ENCODE measurements at places on chromosomes 3 and 15.

DNA sequence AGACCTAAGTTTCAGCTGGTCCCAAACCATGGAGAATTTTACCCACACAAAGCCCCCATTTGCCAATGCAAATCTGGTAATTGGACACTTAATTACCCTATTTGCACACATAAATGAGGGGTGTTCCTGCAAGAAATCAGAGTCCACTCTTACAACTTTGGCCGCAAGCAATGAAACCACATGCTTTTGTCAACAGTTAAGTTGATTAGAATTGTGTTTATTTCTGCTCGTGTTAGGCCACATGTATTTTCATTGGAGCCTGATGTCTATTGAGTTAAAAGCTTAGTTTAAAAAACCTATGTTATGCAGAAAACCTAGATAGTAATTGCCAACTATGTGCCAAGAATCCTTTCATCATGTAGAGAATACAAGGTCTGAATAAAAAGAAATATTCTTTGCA, 153.8 kb upstream of the CMC1 start:
- no peak for DNase-seq

GRCh38 chr3:10563396-10563795, 58.0 kb upstream of the ATP2B2 start:
- DNase-seq: no peak

DNA sequence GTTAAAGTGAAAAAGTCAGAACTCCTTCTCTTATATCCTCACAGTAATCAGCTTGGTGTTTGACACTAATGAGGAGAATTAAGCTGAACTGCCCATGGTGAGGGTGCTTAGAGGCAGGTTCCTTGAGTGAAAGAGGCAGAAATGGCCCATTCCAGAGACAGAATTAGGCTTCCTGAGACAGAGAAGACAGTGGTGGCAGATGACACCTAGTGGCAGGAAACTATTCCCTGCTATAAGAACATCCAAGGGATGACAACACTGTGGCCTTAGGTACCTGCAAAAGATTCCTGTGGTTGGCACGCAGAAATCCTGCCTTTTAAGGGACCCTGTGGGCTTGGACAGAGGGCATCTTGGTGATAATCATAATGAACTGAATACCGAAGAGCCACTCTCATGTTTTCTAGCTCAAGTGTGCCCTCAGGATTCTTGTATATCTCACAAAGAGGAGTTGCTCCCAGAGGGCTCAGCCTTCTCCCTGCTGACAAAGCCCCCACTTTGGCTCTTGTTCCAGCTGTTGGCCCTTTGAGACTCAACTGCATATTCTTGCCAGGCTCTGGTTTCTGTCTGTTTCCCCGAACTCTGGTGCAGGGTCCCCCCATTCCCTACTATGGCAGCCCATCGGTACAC, 56.0 kb downstream of the KBTBD12 start:
- peak; percentile 50 for DNase-seq

GRCh38 chr3:3665546-3665945, 133.7 kb upstream of the LRRN1 start:
- peak; percentile 41 for DNase-seq

- no peak for DNase-seq
Measured at GRCh38 chr3:46325645-46326300, 28.1 kb upstream of the CCR2 start.

DNA sequence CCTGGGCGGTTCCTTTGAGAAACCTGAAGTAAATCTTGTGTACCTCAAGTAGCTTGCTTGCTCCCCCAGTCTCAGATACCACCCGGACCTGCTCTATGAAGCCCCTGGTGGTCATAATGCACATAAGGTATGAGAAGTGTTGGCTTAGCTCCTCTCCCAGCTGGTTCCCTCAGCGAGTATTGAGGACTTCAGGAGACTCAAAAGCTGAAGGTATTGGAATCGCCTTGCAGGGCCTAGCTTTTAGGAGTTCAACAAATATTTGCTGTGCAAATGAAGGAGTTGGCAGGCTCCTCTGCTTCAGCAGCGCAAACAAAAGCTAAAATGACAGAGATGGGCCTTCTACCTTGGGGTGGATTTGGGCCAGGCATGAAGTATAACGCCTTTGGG, 1.7 kb downstream of the CMTM8 start:
- DNase-seq: peak; percentile 48

- DNase-seq: no peak
Measured at GRCh38 chr3:42505849-42506410, 3.5 kb downstream of the VIPR1 start.

- DNase-seq: peak; percentile 22
Measured at GRCh38 chr15:65411465-65412071, 11.2 kb downstream of the IGDCC4 start.

DNA sequence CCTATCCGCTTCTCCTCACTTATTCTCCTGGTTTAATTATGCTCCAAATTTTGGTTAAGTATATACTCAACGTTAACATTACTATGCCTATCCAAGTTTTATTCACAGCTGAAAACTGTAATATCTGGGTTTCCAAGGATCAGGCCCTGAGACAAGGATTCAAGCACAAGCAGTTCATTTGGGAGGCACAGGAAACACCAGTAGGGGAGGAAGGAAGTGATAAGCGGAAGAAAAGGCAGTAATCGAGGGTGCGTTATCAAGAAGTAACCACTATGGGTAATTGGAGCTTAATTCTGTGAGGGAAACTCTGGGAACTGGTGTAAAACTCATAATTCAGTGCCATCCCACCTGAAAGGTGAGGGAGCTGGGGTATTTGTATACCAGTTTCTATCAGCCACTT, 120.3 kb downstream of the KCNAB1 start:
- no peak for DNase-seq

- DNase-seq: peak; percentile 71
Measured at GRCh38 chr3:159839561-159840379, 148.9 kb upstream of the IL12A start.

DNA sequence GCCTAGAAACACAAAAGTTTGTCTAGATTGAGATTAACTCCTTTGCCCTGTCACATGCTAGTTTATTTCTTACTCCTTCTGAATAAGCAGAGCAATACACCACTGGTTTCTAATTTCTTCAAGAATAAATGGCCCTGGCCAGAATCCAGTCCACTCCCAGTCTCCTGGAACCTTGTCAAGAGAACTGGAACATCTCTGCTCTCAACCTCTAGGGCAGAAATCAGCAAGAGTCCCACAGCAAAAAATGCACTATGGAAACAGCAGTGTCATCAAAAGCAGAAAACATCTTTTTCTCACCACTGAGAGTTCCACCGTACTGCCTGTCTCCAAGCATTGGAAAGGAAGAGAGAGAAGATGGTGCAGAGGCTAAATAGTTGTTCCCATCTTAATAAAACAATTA, 35.9 kb upstream of the PPP2R3A start:
- peak; percentile 45 for DNase-seq

DNA sequence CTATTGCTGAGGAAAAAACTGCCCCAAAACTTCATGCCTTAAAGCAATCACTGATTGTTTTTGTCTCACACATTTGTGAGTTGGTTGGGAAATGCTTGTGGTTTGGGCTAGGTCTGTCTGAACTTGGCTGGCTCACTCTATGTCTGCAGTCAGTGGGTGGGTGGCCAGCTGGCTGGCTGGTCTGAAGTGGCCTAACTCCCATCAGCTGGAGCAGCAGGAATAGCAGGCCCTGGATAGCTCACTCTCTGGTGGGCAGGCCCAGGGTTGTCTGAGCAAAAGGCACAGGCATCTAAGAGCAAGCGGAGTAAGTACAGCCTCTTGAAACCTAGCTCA, 37.7 kb upstream of the PRR20G start:
- DNase-seq: peak; percentile 9

DNA sequence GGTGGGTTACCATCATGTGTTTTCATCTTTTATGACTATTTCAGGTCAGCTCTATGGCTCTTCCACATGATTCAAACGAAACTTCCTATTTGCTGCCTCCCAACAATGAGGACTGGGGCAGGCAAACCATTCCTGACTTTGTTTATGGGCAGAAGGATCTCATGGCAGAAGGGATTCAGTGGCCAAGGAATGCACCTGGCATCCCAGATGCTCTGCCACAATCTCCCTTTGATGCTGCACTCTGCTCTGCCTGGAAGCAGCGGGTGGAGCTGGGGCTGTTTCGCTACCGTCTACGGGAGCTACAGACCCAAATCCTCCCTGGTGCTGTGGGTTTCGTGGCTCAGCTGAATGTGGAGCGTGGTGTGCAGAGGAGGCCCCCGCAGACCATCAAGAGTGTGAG, 6.8 kb downstream of the GDPGP1 start:
- no peak for DNase-seq

DNA sequence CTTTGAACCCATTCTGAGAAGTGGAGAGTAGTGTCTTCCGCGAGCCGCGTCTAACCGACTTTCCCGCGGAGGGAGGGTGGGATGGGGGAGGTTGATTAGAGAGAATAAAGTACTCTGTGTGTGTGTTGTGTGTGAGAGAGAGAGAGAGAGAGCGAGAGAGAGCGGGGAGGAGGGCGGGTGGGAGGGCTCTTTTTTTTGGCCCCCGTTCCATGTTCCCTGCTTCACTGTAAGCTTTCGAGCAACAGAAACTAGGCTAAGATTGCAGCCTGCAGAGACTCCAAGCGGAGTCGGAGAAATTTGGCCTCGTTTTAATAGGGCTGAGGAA, 1.6 kb upstream of the MEIS2 start:
- DNase-seq: no peak

- DNase-seq: no peak
Measured at GRCh38 chr3:150218841-150219240, 189.3 kb upstream of the TSC22D2 start.

GRCh38 chr3:183508821-183509220, 46.7 kb downstream of the KLHL6 start:
- no peak for DNase-seq

- DNase-seq: no peak
Measured at GRCh38 chr15:84886211-84886983, 1.9 kb downstream of the SLC28A1 start.

GRCh38 chr3:133943639-133944141, 48.0 kb upstream of the RAB6B start:
- DNase-seq: peak; percentile 98

DNA sequence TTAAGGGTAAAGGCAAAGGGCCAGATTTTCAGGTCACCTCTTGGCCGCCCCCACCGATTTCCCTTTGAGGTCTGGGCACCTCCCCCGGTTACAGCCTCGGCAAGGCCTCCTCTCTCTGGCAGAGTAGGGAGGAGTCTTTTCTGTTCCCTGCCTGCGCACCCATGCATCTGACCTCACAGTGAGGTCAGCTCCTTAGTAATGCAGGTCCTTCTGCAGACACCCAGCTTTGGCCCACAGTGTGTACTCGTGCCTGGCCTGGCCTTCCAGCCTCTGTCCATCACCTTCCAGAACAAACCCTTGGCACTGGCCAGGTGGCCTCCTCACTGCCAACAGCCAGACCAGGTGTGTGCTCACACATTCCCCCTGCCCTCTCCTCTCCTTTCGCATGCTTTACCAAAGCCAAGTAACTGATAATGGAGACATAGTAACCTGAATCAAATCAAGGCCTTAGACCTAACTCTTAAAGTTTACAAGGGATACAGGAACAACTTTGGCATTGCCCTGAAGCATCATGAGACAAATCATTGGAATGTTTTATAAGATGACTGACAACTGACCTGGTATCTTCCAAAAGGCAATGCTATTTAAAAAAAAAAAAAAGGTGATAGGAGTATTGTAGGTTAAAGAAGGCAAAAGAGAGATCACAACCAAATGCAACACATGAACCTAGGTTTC, 61.3 kb downstream of the CORO2B start:
- no peak for DNase-seq

GRCh38 chr15:74208901-74209559, 6.4 kb upstream of the STRA6 start:
- DNase-seq: peak; percentile 61

- DNase-seq: peak; percentile 48
Measured at GRCh38 chr3:55623786-55624185, 136.7 kb upstream of the WNT5A start.

DNA sequence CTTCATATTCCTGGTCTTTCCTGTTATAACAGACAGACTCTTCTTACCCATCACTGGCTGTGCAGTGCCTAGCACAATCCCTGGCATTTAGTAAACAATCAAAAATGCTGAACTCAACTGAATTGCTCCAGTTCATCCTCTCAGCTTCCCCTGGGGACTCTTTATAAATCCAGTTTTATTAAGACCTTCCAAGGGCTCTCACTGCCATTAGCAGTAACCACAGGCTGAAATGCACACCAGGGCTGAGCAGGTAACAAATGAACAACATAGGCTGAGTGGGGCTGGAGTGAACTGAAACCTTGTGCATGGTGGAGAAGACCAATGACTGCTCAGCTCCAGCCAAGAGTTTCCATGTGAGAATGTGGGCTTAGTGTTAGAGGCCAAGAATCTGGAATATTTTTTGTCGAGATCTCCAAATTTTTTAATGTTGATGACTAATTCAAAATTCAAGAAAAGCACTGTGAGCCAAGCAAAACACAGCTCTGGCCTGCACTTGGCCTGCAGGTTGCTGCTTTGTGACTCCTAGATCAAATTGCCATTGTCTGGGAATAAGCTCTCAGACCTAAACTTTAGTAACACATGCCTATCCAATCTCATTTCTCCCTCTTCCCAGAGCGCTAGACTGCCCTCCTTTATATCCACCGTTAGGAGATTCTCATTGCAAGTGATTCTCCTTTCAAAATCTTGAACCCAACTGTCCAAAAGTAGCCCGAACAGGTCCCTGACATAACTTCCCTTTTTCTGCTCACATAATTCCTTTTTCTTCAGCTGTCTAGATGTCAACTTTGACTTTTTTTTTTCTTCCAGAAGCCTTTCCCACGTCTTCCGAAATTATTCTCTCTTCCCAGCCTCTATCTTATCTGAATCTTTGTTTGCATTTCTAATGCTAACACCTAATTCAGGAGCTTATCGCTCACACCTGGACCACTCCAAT, 7.4 kb downstream of the SQOR start:
- DNase-seq: peak; percentile 93

DNA sequence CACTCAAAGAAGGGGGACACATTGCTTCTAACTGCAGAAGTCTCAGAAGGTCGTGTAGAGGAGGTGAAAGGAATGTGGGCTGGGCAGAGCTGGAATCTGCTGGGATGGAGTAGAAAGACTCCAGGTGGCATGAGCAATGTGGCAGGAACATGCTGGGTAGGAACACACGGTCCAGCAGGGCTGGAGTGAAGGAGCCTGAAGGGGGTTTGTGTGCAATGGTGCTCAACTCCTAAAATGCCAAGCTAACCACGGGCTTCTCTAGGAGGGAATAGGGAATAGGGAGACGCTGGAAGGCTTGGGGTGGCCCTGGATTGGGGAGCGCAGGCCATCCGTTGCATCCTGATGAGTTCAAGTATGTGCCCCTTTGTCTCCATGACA, 253.8 kb downstream of the FAM43A start:
- DNase-seq: no peak

- peak; percentile 30 for DNase-seq
Measured at GRCh38 chr15:45604326-45604725, 17.1 kb downstream of the BLOC1S6 start.

DNA sequence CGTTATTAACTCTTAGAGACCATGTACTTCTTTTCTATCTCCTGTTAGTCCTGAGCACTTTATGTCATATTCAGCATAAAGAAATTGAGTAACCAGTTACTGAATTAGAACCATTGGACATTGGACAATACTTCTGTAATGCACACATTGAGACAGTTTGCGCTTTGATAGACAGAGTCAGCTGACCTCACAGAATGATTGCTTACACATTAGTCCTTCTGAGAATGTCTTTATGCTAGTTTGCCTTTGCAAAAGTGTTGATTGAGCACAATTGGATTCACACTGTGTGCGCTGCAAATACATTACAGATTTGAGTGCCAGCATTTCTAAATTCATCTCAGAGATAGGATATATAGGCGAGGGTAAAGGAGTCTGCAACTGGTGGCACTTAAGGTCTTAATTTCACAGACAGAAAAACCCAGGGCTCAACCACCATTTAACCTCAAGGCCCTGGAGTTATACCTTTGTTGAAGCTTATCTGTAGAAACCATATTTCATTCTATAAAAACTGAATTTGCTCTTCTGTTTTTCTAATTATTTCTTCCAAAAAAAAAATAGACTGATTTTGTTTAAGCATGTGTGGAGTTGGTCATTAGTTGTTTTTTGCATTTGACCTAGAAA, 3.8 kb downstream of the SERPINI1 start:
- DNase-seq: no peak
